ENCODE measurements at places on chromosomes 13 and 19. TPM values are rescaled to one million over a fixed set of nuclear protein-coding genes. Genes with fewer than 3 reads are reported as not detected.
A peak's percentile ranks its signal among the peaks of the same experiment; 100 is the strongest.

DNA sequence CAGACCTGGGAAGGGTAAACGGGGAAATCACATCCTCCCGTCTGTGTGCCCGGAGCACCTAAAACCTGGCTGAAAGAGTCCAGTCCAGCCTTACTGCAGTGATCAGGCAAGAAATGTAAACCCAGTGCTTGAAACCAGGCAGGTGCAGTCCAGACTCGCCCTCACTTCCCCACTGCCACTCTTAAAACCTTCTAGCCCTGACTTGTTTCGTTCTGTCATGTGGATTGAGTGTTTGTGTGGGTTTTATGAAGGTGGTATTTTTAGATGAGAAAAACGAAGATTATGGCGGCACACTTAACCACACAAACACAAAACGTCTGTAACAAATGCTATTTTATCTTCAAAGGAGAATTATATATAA is 839 bp upstream of the CKAP2 start:
- peaks cover 30% of the 10 kb centered on the region for H3K4me1 ChIP-seq
- DNase-seq = peak; percentile 52
- H3K27me3 ChIP-seq = peaks cover 22% of the 10 kb centered on the region
- H3K27ac ChIP-seq = peak overlapping the region; percentile 95
- peak overlapping the region; percentile 89 for H3K4me3 ChIP-seq

DNA sequence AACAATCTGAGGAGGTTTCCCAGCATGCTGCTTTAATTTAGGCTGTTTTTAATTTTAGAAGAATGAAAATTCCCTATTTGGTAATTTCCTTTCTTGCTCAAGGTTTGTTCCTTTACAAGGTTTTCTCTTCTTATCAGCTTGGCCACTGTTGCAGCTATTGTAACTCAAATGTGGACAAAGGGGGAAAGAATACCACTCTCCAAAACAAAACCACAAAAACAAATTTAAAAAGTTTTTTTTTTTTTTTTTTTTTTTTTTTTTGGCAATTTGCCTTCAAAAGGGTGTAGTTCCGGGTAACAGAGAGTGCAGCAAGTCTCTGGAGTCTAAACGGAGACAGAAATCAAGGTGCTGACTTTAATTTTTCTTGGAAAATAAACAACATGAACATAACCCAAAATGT is 306.4 kb upstream of the ARGLU1 start:
- H3K4me1 ChIP-seq = no peaks in the 10 kb centered on the region
- DNase-seq = no peak
- H3K27ac ChIP-seq = no peak overlapping the region
- H3K36me3 ChIP-seq = no peaks in the 10 kb centered on the region
- no peak overlapping the region for H3K4me3 ChIP-seq
- H3K27me3 ChIP-seq = peaks cover 2% of the 10 kb centered on the region

DNA sequence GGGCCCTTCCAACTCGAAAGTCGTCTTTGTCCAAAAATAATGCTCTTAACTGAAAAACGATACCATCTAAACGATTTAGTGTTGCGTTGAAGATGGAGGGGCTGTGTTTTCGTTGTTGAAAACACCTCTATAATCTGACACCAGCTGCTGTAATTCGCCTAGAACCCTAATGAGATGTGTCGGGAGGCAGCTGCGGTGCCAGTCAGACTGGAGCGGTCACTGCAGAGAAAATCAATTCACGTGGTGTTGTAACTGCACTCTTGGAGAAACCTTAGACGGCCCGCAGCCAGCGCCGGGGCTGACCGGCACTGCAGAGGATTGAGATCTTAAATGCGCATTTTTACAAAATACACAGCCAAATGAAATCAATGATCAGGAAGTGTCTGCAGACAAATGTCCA is 339.1 kb downstream of the ZNF536 start:
- no peak overlapping the region for H3K4me3 ChIP-seq
- no peaks in the 10 kb centered on the region for H3K4me1 ChIP-seq
- H3K27me3 ChIP-seq = peaks cover 4% of the 10 kb centered on the region
- DNase-seq = no peak
- H3K36me3 ChIP-seq = no peaks in the 10 kb centered on the region

- H3K27ac ChIP-seq = no peak overlapping the region
- peaks cover 7% of the 10 kb centered on the region for H3K4me1 ChIP-seq
- H3K4me3 ChIP-seq = no peak overlapping the region
- H3K27me3 ChIP-seq = peaks cover 8% of the 10 kb centered on the region
- DNase-seq = no peak
Observed at GRCh38 chr19:30696514-30696913, 324.3 kb downstream of the ZNF536 start.

DNA sequence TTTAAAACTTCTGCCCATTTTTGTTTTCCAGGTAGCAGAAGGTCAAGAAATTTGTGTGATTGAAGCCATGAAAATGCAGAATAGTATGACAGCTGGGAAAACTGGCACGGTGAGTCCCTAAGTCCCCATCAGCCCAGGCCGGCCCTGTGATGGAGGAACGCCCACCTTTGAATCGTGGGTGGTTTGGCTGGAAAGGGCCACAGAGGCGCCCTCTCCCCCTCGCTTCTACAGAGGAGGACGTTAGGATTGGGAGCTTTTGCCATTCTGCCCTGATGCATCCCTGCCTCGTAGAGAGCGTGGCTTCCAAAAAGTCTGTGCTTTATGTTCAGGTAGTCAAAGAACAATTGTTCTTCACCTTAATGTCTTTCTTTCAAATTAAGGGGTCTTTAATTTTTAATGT is 60.9 kb downstream of the GGACT start:
- no peak overlapping the region for H3K27ac ChIP-seq
- peaks cover under 1% of the 10 kb centered on the region for H3K4me1 ChIP-seq
- no peak overlapping the region for H3K4me3 ChIP-seq
- H3K27me3 ChIP-seq = no peaks in the 10 kb centered on the region

DNA sequence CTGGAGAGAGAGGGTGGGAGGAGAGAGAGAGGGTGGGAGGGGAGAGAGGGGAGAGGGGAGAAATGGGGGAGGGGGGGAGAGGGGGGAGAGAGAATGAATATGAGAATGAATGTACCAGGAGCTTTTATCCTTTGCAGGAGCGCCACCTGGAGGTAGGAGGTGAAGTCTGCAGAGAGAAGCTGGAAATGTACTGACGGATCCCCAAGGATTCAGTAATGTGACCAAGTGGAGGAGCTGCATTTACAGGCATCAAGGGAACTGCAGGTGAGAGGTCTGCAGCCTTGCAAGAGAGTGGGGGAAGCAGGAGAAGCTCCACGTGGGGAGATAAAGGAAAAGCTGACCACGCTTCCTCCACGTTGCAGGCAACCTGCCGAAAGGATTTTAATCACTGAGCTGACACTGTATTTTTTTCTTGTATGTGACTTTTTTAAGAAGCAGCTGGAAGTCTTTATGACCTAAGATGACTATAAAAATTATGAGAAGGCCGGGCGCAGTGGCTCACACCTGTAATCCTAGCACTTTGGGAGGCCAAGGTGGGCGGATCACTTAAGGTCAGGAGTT is 33.7 kb downstream of the VSTM1 start:
- peaks cover 8% of the 10 kb centered on the region for H3K27me3 ChIP-seq
- H3K27ac ChIP-seq = no peak overlapping the region
- no peak overlapping the region for H3K4me3 ChIP-seq
- peaks cover 5% of the 10 kb centered on the region for H3K4me1 ChIP-seq
- DNase-seq = peak; percentile 10

Gene LGALS4
- not detected for polyA plus RNA-seq

Gene KIR2DL1
- polyA plus RNA-seq = 93.2 TPM
